ENCODE measurements at places on chromosomes 7 and 10.

DNA sequence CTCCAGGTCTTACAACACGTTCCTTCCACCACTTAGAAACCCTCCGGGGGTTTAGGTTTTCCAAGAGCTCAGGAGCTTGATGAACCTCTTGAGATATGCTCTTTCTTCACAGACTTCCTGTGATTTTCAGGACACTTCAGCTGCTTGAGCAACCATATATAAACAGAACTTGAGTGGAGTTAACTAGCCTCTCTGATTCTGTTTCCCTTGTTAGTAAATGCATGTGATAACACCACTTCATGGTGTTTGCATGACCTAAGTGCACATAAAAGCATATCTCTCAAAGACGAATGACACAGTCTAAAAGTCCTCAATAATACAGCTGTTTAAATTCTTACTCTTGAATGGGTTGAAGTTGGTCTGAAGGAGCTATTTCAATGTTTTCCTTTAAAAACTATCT lies 9.9 kb downstream of the PRR15 start:
- no peak for DNase-seq

- DNase-seq: no peak
These were observed 25.3 kb upstream of the EPC1 start for GRCh38 chr10:32372000-32372875.

- DNase-seq: no peak
These were observed 32.7 kb downstream of the PRKAG2 start for GRCh38 chr7:151844071-151844824.

DNA sequence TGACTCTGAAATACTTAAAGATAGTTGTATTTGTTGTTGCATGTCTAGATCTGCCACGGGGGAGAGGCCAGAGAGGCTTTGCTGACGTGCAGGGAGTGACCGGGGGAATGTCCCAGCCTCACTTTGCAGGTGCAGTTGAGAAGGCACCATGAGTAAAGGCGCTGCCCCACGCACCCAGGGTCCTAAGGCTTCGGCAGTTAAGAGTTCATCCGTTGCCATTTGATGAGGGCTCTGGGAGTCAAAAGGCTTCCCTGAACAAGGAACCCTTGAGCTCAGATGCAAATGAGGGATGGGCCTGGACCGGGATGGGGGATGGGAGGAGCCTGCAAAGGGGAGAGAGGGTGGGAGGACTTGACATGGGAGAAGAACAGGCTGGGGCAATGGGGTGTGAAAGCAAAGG lies 20.4 kb downstream of the PPP2R2D start:
- DNase-seq: no peak

GRCh38 chr10:78412605-78413004 lies 378.9 kb downstream of the RPS24 start:
- no peak for DNase-seq

DNA sequence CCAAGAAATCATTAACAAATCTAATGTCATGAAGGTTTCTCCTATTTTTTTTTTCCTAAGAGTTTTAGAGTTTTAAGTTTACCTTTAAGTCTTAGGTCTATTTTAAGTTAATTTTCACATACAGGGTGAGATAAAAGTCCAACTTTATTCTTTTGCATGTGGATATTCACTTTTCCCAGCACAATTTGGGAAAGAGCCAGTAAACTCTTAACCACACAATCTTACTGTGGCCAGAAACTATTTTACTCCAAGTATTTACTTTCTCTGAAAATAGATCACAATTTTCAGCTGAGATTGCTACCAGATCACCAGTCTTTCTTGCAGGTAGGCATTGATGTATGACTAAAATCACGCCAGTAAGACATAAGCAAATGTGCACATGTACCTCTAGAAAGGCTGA lies 728.5 kb downstream of the TNS3 start:
- DNase-seq: no peak

DNA sequence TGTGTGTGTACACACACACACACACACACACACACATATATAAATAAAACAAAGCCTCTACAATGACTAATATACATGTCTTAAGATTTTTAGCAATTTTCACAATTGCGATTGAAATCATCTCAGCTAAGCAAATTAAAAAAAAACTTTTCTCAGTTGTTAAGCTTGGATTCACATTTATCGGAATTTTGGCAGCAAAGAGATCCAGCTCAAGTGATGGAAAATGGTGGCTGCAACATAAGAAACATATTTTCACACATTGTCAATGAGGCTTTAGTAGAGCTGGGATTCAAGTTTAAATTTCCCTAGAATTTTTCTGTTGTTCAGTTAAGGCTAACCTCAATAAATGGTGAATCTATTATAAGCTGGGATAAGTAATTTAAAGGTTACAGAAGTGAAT lies 768.6 kb upstream of the SORCS1 start:
- no peak for DNase-seq

DNA sequence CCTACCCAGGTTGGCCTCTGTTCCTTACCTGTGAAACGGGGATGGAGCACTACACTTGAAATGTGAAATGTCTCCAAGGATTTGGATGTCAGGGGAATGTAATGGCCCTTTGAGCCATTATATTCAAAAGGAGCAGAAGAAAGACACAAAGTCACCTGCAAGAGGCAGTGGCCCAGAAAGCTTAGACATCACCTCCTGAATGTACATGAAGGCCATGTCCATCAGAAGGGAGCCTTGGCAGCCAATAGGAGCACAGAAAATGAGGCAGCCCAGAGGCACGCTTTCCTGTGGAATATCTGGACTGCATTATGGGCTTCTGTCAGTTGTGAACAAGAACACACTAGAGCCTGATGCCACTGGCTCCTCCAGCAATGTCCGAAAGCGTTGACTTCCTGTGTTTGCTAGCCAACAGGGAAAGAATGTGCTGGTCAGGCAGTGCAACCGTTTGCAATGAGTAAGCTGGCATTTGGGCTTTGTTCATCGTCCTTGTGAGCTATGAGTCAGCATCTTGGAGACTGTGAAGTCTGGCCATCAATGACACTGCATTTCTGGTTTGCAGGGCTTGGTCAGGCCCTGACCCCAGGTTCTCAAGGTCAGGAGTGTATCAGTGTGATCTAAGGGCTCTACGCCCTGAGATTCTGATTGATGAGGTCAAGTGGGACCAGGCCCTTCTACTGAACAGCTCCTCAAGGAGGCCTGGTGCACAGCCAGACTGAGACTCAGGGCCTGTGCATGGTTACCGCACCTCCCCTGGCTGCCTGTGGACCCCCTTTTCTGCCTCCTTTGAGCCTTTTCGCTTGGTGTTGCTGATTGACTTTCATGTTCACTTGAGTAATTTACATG lies 222.4 kb downstream of the RPS24 start:
- DNase-seq: no peak

GRCh38 chr10:130934293-130935127 lies 377.0 kb downstream of the TCERG1L start:
- DNase-seq: no peak

- DNase-seq: no peak
These were observed 118.7 kb upstream of the NEBL start for GRCh38 chr10:21015851-21016250.

- DNase-seq: no peak
These were observed 588.6 kb upstream of the LRRTM3 start for GRCh38 chr10:66337211-66337610.

- DNase-seq: no peak
These were observed 78.4 kb upstream of the TMEM168 start for GRCh38 chr7:112868609-112869008.

DNA sequence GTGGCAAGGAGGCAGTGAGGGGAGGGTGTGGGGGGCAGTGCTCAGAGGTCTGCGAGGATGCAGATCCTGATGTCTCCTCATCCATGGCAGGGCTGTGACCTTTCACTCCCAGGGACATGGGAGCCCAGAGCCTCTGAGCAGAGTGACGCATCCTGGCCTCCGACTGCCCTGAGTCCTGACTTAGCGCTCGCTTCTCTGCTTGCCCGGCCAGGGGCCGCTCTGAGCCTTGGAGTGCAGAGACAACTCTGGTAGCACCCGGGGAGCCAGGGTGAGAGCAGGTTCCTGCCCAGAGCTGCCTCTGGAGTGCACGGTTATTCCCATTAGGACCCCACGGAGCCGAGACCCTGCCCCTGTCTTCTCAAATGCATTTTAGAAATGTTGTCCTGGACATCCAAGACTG lies 188.0 kb downstream of the TCERG1L start:
- no peak for DNase-seq

GRCh38 chr10:29669149-29669548 lies 34.4 kb upstream of the SVIL start:
- DNase-seq: no peak

DNA sequence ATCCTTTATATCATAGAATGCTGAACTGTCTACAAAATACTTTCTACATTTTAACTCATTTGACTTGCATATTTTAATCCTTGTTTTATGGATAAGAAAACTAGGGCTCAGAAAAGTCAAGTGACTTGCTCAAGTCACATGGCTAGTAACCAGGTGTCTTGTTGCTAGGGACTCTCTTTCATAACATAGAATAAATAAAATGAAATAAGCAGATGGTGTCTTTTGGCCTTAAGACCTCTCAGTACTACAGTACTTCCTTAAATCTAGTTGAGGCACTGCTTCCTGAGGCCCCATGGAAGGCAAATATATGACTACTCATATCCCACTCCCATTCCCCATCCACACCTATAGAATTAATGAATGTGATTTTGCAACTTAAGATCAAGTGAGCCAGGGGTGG lies 87.9 kb downstream of the CDK6 start:
- no peak for DNase-seq

DNA sequence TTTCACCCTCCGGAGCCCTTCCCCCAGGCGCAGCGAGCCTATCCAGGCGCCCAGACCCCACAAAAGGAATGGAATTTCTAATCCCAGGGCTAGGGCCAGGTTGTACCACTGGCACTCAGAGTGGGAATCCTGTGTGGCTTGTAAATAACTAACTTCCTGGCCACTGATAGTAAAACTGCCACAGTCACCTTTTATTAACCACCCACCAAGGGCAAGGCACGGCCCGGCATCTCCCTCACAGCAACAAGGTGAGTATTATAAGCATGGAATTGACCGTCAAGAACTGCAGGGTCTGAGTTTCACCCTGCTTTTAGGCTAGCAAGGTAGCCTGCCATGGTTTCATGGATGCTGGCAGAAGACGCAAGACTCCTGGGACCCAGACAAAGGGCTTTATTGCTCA lies 51.1 kb downstream of the SPOCK2 start:
- DNase-seq: no peak

DNA sequence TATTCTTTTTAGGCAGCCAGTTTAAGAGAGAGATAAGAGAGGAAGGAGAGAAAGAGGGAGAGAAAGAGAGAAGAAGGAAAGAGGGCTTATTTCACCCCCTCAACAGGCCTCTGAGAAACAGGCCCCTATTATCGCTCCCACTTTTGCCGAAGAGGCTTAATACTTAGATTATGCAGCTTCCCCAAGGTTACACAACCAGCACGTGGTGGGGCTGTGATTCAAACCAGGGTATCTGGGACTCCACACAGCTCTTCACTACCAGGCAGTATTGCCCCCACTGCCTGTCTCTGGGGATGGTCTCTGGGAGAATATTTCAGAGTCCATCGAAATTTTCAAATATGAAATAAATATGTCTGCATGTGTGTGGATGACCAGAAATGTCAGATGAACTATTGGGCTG lies 3.0 kb downstream of the GIMAP1 start:
- DNase-seq: no peak

DNA sequence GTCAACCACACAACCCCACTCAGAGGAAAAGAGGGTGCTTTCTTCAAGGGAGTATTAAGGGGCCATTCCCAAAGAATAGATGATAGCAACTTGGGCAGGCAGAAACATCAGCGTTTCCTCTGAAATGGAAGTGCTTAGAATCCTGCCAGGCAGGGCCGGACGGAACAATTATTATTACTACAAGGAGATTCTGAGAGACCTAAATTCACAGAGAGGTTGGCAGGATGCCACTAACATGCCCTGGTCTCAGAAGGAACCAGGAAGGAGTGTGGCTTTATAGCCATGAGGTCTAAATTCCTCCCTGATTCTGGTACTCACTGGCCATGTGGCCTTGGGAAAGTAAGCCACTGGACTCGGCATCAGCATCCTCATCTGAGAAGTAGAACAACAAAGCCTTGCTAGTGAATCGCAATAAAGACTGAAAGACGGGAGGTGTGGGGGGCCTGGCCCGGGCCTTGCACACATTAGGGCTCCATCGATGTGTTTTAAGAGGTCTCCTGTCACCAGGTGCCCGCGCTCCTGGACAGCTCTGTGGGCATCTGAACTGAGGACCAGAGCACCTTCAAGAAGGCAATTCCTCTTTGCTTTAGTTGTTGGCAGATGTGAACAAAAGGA lies 131.5 kb downstream of the OAT start:
- no peak for DNase-seq

GRCh38 chr7:133672866-133673265 lies 420.0 kb downstream of the EXOC4 start:
- no peak for DNase-seq

DNA sequence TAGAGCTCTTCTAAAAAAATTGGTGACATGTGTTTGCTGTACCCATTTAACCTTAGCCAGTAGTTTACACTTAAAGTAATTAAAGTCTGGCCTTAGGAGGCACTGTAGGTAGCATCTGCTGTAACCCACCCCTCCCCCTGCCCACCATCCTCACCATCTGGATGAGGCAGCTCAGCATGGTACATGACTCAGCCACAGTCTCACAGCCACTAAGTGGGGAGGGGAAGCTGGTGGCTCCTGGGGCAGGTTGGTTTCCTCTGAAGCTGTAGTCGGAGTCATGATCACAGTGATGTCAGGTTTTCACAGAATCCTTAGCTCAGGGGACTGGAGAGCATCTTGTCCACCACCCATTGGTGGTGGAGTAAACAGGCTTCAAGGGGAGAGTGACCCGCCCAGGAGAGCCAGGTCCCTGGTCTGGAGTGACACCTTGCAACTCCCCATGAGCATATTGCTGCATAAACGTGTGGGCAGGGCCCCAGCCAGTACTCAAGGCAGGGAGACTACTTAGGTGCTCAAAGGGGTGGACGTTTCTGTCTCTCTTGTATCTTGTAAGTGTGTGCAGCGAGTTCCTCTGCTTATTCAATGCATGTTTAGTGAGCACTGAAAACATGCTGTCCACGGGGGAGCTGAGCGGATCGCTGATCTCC lies 125.9 kb downstream of the GRK5 start:
- DNase-seq: peak; percentile 57

GRCh38 chr10:117246997-117247671 lies 6.2 kb downstream of the SLC18A2 start:
- no peak for DNase-seq

GRCh38 chr10:5457741-5458140 lies 41.6 kb downstream of the CALML5 start:
- DNase-seq: no peak

DNA sequence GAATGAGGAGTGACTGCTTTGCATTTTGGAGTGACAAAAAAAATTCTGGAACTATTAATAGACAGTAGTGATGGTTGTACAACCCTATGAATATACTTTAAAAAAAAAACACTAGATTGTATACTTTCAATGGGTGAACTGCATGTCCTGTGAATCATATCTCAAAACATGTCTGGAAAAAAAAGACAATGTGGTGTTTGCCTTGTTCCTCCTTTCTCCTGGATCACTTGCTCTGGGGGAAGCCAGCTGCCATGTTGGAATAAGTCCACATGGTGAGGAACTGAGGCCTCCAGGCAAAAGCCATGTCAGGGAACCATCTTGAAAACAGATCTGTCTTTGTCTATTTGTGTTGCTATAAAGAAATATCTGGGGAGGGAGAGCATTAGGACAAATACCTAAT lies 39.5 kb upstream of the YAE1 start:
- DNase-seq: no peak

All from stimulated activated effector memory CD8-positive, alpha-beta T cell treated with anti-CD3 and anti-CD28 coated beads, Interleukin-12 subunit alpha, Interleukin-12 subunit beta, amount 100 ng/mL, for 72 hours (primary cell).